ENCODE measurements at places on chromosomes 13 and 19.

- no peak for DNase-seq
These were observed 651 bp upstream of the POLR1D start for GRCh38 chr13:27621116-27621365.

DNA sequence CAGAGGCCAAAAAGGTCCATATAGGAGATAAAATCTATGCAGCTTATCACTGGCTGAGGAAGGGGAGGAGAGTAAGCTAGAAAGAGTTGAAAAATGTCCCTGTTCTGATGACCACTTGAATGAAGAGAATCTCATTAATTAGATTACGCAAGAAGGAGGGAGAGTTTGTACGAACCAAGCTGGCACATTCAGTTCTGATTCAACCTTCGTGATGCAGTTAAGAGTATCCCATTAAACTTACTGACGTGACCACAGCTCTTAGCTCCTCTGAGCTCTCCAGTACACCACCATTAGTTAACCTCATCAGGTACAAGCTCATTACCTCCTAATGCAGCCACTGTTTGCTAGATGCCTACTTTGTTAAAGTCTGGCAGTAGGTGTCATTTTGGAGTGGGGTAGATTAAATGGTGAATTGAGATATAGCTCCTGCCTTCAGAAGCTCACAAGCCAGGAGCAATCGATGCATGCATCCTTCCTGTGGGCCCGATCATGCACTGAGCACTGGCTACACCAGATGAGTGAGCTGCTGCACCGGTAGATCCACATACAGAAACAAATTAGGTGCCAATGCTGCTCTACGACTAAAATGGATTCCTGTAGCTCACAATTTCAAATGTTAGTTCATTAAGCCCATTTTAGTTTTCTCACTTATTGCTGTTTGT, 458.3 kb downstream of the COG6 start:
- no peak for DNase-seq

DNA sequence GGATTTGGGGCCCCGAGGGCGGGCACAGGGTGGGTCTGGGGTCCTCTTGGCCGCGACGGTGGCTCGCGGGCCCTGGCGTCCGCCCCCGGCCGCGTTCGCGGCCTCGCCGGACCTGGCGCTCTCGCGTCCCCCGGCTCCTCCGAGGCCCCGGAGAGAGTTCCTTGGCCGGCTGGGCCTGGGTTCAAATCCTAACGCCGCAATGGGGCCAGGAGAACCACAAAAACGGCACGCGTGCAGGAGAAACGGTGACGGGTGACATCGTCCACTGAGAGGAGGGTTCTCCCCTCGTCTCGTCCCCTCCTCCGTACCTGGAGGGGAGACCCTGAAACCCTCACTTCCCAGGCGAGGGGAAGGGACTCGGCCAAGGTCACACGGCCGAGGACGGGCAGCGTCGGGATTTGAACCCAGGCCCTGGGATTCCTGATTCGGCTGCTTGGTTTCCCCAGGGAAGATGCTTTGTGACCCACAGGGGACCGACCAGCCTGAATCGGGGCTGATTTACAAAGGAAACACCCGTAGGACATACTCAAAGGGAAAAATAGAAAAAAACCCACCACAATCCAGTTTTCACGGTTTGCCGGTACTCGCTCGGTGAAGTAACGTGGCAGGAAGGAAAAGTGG, 624 bp downstream of the SAFB start:
- DNase-seq = no peak

- DNase-seq = no peak
These were observed 3.6 kb upstream of the ONECUT3 start for GRCh38 chr19:1749373-1750342.

GRCh38 chr13:75071796-75072195, 410.2 kb downstream of the TBC1D4 start:
- DNase-seq = no peak

DNA sequence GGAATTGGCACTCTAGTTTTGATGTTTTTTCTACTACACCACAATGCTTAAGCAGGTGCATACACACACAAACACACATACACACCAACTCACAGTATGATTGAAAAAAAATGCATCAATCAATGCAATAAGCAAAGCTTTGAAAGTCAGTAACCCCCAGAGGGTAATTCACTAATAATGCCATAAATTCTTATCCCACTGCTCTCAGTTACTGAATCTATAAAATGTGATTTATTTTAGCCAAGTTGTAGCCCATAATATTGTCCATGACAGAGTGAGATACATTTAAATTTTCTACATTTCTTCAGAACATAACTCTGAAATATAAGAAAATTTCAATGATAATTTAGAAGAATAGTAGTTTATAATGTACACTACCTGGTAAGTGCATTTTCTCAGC, 87.9 kb downstream of the LIG4 start:
- DNase-seq = no peak

- DNase-seq = no peak
These were observed 4.2 kb upstream of the RPS11 start for GRCh38 chr19:49491804-49492572.

- DNase-seq = no peak
These were observed 23.0 kb upstream of the USP29 start for GRCh38 chr19:57096685-57097361.

GRCh38 chr13:75537401-75538365, at the start of gene COMMD6:
COMMD6 (minus strand) TSS chr13:75537841; CDS start chr13:75537805, 36 bp downstream.
- DNase-seq = peak; percentile 75

DNA sequence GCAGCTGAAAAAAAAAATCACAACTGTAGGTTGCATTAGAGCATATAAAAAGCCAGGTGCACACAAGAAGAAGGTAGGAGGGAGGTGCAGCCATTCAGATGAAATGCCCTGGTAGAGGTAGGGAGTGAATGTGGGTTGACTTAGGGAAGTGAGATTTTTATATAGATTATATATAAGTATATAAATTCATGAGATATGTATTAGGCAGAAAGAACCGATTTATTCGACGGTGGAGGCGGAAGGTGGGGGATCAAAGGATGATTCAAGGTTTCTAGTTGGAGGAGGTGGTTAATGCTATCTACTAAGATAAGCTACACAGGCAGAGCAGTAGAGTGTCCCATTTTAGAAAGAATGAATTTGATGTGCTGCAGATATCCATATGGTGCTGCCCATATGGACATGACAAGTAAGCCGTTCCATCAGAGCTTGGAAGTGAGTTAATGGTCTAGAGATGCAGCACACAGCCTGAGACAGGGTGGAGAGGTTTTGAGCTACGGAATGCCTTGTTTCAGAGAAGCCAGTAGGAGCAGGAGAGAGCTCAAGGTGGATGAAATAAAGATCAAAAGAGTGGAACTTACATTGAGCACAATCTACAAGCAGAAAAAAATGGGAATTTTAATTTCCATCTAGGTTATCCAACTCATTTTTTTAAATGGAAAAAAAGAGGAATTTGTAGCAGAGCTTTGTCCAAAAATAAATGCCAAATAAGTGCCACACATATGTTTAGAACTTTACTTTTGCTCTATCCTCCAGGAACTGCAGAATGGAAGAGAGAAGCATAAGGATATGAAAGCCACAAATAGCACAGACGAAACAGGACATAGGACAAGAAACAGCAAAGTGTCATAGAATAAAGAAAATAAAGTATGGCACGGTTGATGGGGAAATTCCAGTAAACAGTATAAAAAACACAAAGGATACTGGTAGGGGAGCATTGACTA, 177.3 kb downstream of the PCDH9 start:
- DNase-seq = no peak

DNA sequence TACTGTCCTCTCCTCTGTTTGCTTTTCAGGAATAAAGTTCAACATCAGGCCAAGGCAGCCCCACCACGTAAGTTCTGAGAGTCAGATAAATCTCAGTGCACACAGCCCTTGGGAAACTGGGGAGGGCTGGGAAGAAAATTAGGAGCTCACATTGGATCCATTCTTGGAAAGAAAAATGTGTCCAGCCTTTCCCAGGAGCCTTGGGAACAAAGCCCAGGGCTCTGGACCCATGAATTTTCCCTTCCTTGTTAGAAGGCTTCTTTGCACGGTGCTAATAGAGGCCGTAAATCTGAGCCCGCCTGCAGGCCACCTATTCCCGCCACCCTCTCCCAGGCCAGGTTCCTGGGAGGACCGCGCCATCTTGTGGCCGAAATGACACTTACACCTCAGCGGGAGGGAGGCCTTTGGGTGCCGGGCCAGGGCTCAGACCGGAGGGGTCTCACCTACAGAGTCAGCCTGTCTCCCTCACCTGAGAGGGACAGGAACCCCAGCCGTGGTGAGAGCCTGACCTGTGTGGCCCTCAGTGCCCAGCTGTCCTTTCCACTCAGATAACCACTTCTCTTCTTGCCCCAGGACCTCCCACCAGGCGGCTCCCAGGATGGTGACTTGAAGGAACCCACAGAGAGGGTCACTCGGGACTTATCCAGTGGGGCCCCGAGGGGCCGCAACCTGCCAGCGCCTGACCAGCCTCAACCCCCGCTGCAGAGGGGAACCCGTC, 25.1 kb upstream of the KCTD15 start:
- peak; percentile 76 for DNase-seq
